ENCODE measurements at places on chromosomes 5 and 9.

GRCh38 chr5:136349029-136349428 is 16.3 kb downstream of the TRPC7 start:
- no peak for DNase-seq

- DNase-seq: no peak
These were observed 90.8 kb downstream of the MACROH2A1 start for GRCh38 chr5:135308245-135308644.

GRCh38 chr5:133311176-133311575 is 259.4 kb downstream of the HSPA4 start:
- DNase-seq: no peak

GRCh38 chr5:158737536-158738027 is 362.1 kb downstream of the EBF1 start:
- no peak for DNase-seq

DNA sequence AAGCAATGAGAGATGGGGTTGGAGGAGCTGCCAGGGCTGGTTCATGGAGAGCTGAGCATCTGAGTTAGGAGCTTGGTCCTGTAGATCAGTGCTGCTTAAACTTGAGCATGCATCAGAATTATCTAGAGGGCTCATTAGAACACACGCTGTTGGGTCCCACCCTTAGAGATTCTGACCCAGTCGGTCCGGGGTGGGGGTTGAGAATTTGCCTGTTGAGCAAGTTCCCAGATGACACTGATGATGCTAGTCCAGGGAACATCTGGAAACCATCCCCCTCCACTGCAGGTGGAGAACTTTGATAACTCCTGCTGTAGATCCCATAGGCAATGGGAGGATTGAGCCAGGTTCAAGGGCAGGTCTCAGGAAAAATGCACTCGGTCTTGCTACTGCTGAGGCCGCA is 158.0 kb upstream of the KLF4 start:
- DNase-seq: no peak

GRCh38 chr9:15763371-15763770 is 210.5 kb downstream of the CCDC171 start:
- no peak for DNase-seq

DNA sequence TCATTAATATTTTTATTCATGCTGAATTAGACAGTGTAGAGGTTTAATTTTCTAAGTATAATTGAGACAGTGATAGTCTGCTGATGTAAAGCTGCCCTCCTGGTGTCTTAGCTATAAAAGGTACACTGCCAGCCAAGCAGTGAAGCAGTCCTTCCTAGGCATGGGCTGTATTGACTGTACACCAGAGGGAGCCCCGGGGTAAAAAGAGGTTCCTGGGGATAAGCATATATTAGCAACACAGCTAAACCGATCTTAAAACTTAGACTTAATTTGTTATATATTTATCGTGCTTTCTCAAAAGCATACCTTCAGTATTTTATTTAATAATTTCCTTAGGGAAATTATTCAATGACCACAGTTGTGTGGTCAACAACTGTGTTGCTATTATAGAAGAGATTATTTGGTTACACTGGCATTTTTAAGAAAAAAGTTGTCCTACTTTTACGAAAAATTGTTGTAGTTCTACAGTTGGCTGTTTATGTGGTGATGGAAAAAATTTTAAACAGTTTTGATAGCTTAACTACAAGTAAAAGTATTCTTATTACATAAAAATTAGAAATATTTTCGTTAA is 68.8 kb downstream of the ELL2 start:
- no peak for DNase-seq

Data from NCI-H1048 (cell line).